IPS DF 6.9 (cell line): ENCODE measurements at places on chromosomes 2 and 18.
A peak's percentile ranks its signal among the peaks of the same experiment; 100 is the strongest.

DNA sequence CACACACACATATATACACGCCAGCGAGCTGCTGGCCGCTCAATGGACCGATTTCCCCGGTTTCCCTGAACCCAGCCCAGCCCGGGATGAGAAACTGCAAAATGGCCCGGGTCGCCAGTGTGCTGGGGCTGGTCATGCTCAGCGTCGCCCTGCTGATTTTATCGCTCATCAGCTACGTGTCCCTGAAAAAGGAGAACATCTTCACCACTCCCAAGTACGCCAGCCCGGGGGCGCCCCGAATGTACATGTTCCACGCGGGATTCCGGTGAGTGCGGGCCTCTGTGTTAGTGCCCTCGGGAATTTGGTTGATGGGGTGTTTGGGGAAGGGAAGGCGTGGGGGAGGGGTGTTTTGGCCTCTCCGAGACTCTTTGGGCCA, 392 bp downstream of the ST8SIA3 start:
- no peaks in the 10 kb centered on the region for H3K36me3 ChIP-seq
- peak overlapping the region; percentile 67 for H3K4me3 ChIP-seq
- H3K27me3 ChIP-seq: no peaks in the 10 kb centered on the region
- no peak overlapping the region for H3K27ac ChIP-seq
- no peaks in the 10 kb centered on the region for H3K4me1 ChIP-seq

- no peak for DNase-seq
- H3K4me1 ChIP-seq: no peaks in the 10 kb centered on the region
- H3K27ac ChIP-seq: no peak overlapping the region
Measured at GRCh38 chr2:217609952-217610351, 392.8 kb downstream of the TNS1 start.

- DNase-seq: peak; percentile 13
- H3K4me3 ChIP-seq: peak within 1 kb of the TSS; percentile 88
- H3K27me3 ChIP-seq: peaks cover 4% of the 10 kb centered on the region; the same call in 1 of the 2 replicates
- H3K36me3 ChIP-seq: no peaks in the 10 kb centered on the region
- H3K4me1 ChIP-seq: no peaks in the 10 kb centered on the region
Measured at GRCh38 chr2:196592911-196593881, 46.3 kb upstream of the CCDC150 start.

DNA sequence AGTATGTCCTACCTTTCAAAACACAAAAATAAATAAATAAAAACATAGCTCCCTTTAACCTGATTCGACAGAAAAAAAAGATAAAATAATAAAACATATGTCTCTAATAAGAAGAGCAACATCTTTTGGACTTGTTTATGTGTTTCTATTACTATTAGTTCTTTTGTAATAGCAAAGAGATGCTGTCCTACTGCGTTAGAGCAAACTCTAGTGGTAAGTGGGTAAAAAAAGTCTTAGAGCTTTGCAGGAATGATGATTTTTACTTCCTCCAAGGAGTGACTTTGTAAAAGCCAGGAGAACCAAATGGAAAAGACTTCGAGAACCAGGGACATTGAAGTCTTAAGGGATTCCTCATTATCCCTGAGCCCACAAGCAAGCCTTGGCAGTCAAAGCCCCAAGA, 450.1 kb downstream of the METTL4 start:
- no peaks in the 10 kb centered on the region for H3K4me1 ChIP-seq
- H3K27ac ChIP-seq: no peak overlapping the region
- no peaks in the 10 kb centered on the region for H3K36me3 ChIP-seq
- H3K4me3 ChIP-seq: no peak overlapping the region
- H3K27me3 ChIP-seq: no peaks in the 10 kb centered on the region
- DNase-seq: no peak

- 0 out of 2 replicates have a peak, but pooled peaks cover 3% of the 10 kb centered on the region for H3K36me3 ChIP-seq
- H3K27me3 ChIP-seq: no peaks in the 10 kb centered on the region
- no peak for DNase-seq
- no peak overlapping the region for H3K4me3 ChIP-seq
- no peak overlapping the region for H3K27ac ChIP-seq
Measured at GRCh38 chr2:24022975-24023575, 13.2 kb downstream of the MFSD2B start.

DNA sequence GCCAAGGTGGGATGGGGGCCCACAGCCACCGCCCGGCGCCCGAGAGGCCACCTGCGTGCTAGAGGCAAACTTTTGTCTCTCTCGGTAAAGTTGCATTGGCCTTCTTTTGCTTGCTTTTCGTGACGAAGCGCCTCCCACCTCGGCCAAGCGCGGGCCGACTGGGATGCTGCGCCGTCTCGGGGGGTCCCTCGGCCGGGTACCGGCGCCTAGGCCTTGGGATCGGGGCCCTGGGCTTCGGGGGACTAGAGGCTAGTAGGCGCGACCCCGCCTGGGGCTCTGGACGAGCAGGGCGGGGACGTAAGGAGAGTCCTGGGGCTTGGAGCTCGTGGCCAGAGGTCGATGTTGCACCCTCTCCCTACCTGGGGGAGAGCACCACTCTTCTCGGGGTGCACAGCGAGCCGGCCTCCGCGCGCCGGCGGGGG, 545 bp downstream of the GLI2 start:
- H3K27me3 ChIP-seq: no peaks in the 10 kb centered on the region
- H3K4me1 ChIP-seq: peaks cover 3% of the 10 kb centered on the region; the same call in 1 of the 2 replicates
- no peak for DNase-seq
